NCI-H460 (cell line): ENCODE measurements at places on chromosomes 6 and 20. TPM values are rescaled to one million over a fixed set of nuclear protein-coding genes. Genes with fewer than 3 reads are reported as not detected.

- DNase-seq = no peak
These were observed at the start of gene CCM2L for GRCh38 chr20:32010101-32010500. Gene CCM2L, plus strand, starts transcription at chr20:32010438. Its CDS starts 17 bp downstream, at chr20:32010455.

DNA sequence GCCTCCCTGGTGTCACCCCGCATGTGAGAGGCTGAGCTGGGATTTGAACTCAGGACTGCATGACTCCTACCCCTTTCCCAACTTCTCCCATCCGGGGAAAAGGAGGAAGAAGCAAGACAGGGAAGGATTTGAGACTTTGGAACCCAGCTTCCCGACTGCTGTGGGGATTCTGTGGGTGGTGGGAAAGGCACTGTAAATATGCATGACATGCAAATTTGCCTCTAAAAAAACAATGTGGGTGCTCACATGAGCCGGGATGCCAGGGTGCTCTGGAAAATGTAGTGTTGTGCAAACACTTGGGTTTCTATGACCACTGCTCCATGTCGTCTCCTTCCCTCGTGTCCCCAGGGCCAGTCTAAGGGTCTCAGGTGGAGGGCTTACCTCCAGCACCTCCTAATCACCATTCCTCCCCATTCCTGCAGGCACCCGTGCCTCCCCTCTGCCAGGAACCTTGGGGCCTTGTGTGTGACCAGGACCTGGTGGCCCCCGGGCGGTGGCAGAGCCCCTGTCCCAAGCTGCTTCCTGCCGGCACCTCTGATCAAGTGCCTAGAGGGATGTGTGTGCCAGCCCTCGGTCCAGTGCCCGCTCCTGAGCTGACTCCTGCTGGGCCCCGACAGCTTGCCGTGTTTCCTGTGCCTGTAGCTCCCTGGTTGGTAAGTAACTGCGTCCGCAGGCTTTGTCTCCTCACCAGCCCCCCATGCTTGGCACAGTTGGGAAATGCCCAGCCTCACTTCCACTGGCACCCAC, 60.7 kb downstream of the DLGAP4 start:
- no peak for DNase-seq

- DNase-seq = no peak
These were observed 8.0 kb downstream of the ZNF335 start for GRCh38 chr20:45964006-45964400.

- DNase-seq = no peak
These were observed 539.7 kb downstream of the QKI start for GRCh38 chr6:163954088-163954775.

DNA sequence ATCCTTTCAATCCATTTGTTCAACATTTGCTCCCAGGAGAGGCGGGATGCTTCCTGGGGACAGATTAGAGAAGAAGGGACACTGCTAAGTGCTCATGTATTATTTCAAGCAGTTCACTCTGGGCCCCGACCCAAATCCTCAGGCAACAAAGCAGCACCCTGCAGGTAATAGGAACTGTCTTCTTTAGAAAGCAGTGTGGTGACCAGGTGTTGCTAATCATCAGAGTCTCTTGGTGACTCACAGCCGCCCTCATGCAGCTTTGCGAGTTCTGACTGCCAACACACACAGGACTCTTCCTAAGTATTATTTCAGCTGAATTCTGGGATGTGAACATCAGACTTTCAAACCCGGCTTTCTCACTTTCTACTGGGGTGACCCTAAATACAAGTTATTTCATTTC, 356.4 kb downstream of the PRKN start:
- no peak for DNase-seq

DNA sequence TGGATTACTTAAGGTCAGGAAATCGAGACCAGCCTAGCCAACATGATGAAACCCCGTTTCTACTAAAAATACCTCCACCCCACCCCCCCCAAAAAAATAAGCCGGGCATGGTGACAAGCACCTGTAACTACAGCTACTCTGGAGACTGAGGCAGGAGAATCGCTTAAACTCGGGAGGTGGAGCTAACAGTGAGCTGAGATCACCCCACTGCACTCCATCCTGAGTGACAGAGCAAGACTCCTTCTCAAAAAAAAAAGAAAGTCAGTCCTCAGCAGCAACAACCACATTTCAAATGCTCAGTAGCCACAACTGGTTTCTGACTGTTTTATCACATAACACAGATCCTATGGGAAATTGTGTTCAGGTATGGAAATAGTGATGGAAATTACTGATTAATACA, 135.3 kb downstream of the HFE start:
- DNase-seq = no peak

Gene HLA-DPA1
- total RNA-seq = not detected in 2 replicates

Gene DUSP15
- total RNA-seq = not detected in 2 replicates

Gene NKX2-4
- total RNA-seq = not detected in 2 replicates

Gene CTAGE9
- total RNA-seq = not detected in 2 replicates

Gene LY6G5B
- 1.9 and 2.8 TPM in 2 replicates for total RNA-seq

Gene CST11
- not detected in 2 replicates for total RNA-seq
